NCI-H1417 (cell line): ENCODE measurements at places on chromosomes 4 and X.
A peak's percentile ranks its signal among the peaks of the same experiment; 100 is the strongest.

GRCh38 chr4:7238300-7238960 is 46.1 kb downstream of the SORCS2 start:
- no peak for DNase-seq

DNA sequence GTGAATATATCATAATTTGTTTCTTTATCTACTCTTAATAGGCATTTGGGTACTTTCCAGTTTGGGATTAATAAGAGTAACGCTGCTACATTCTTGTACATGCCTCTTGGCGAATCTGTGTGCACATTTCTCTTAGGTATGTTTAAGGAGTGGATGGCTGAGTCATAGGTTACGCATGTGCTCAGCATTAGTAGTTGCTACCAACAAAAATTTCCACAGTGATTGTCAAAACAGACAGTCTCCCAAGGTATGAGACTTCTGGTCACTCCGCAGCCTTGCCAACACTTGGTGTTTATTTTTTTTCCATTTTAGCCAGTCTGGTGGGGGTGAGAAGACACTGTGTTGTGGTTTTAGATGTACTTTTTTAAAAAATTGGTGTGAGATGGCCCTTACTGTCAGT is 44.6 kb downstream of the FGFBP1 start:
- no peak for DNase-seq

- peak; percentile 85 for DNase-seq
Measured at GRCh38 chrX:54495814-54496516, at the start of gene FGD1. Gene FGD1, minus strand, starts transcription at chrX:54496234. Its CDS starts 802 bp downstream, at chrX:54495432.

GRCh38 chrX:136065044-136065671 is 79.9 kb downstream of the SLC9A6 start:
- DNase-seq, result no peak

DNA sequence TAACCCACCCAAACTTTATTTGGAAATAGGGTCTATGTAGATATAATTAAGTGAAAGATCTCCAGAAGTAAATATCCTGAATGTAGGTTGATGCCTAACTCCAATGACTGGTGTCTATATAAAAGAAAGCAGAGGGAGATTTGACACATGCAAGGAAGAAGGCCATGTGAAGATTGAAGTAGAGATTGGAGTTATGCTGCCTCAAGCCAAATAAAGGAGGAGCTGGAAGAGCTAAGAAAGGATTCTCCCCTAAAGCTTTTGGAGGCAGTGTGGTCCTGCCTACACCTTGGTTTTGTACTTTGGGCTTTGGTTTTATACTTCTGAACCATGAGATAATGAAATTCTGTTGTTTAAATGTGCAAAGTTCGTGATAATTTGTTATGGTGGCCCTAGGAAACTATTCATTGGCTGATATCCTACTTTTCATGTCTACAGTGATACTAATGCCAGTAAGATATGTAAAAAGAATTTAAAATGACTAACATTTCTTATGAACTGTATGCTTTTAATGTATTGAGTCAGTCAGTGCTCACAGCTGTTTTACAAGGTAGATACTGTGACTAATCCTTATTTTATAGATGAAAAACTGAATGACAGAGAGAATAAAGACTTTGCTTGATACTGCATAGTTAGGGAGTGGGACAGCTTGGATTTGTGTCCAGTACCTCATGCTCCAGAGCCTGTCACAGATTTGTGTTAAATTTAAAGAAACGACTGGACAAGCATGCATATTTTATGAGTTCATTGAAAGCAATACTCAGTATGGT is 5.9 kb upstream of the RAB40AL start:
- DNase-seq, result no peak

DNA sequence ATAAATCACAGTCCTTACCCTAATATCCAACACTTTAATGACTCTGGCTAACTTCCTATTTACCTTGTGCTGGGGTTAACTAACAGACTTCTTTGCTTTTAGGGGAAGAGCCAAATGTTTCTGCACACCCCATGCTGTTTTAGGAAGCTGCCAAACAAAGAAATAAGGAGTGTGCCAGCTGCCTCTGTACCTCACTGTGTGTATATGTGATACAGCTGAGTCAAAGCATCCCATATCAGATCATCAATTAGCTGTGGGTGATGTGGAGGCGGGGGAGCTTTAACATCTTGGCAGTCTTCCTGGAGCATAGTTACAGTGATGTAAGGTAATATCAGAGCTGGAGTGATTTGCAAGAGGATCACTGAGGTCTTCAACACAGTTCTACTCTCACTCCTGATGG is 95.4 kb downstream of the COL25A1 start:
- peak; percentile 53 for DNase-seq

GRCh38 chrX:51608766-51609165 is 9.9 kb downstream of the CENPVL3 start:
- no peak for DNase-seq

- no peak for DNase-seq
Measured at GRCh38 chr4:177558995-177559394, 116.8 kb upstream of the AGA start.

GRCh38 chr4:123659730-123660129 is 263.1 kb downstream of the SPRY1 start:
- no peak for DNase-seq

DNA sequence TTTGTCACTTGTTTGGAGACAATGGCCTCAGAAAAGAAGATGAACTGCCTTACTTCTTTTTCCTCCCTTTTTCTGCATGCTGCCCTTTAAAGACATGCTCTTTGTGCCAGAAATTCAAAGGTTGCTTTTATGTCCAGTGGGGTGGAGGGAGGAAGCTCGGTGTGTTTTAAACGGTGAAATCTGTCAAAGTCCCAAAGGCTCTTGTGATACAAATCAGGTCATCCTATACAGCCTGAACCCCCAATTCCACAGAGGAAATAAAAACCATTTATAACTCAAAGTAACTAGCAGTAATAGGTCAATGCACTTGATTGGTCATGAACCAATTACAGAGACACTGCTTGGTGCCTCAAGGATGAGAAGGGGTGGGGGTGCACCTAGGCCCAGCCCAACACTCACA is 339.3 kb upstream of the F9 start:
- DNase-seq, result no peak

GRCh38 chr4:124111922-124112321 is 600.6 kb downstream of the ANKRD50 start:
- peak; percentile 83 for DNase-seq

DNA sequence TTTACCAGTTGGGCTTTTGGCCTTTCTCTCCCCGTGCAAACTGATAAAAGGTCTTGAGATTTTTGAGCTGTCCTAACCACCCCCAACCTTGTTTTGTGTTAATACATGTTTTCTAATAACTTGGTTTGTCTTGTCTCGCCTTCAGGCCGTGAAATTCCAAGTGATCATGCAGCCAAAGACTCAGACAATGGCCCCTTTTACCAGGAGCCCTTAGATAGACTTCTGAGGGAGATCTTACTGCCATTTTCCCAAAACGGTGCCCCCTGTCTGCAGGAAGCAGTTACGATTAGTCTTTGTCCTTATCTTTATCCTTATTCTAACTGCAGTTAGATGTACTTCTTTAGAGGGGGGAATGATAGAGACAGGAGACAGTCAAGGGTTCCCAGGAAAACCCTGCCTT is 245.3 kb upstream of the HDX start:
- DNase-seq, result no peak

- DNase-seq, result no peak
Measured at GRCh38 chr4:68324519-68325262, 25.2 kb downstream of the YTHDC1 start.
